SJSA1 (cell line): ENCODE measurements at places on chromosomes 6 and 20. TPM values are rescaled to one million over a fixed set of nuclear protein-coding genes. Genes with fewer than 3 reads are reported as not detected.

GRCh38 chr6:17169291-17169690, 67.4 kb downstream of the STMND1 start:
- H3K4me1 ChIP-seq = no peaks in the 10 kb centered on the region
- no peak overlapping the region for H3K4me3 ChIP-seq
- DNase-seq = no peak
- no peaks in the 10 kb centered on the region for H3K36me3 ChIP-seq
- H3K27me3 ChIP-seq = no peaks in the 10 kb centered on the region; the same call in 1 of the 2 replicates
- no peak overlapping the region for H3K27ac ChIP-seq

DNA sequence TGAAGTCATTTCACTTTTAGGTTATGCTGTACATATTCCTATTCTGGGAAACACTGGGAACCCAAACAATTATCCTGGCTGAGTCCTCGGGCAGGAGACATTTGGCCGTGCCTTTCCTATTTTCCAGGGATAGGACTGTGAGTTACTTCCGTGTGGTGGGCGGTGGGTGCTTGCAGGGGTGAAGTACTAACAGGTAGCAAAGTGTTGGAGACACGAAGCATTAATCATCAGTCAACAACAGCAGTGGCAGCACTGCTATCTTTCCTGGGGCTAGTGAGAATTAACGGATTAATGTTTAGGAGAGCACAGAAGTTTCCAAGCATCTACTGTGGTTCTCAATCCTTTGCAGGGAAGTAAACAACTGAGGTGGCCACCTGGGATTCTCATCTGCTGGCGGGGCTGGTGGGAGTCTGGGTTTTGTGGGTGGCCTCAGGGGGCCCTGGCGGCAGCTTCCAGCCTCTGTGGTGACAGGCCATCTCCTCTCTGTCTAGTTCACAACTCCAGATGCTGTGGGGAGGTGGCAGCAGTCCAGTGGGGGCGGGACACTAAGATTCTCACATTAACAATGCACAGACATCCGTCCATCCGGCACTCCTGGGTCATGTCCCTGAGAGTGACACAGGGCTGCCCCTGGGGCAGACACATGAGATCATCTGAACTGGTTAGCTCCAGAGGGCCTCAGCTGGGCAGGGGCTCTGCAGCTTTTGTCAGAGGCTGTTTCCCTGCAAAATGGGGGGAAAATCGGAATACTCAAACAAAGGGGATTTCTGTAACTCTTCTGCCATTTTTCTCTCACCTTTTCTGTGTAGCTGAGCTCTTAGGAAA, 90.9 kb downstream of the GJA10 start:
- H3K4me3 ChIP-seq = no peak overlapping the region
- peaks cover 61% of the 10 kb centered on the region for H3K4me1 ChIP-seq
- peak; percentile 97 for DNase-seq
- no peaks in the 10 kb centered on the region for H3K27me3 ChIP-seq

DNA sequence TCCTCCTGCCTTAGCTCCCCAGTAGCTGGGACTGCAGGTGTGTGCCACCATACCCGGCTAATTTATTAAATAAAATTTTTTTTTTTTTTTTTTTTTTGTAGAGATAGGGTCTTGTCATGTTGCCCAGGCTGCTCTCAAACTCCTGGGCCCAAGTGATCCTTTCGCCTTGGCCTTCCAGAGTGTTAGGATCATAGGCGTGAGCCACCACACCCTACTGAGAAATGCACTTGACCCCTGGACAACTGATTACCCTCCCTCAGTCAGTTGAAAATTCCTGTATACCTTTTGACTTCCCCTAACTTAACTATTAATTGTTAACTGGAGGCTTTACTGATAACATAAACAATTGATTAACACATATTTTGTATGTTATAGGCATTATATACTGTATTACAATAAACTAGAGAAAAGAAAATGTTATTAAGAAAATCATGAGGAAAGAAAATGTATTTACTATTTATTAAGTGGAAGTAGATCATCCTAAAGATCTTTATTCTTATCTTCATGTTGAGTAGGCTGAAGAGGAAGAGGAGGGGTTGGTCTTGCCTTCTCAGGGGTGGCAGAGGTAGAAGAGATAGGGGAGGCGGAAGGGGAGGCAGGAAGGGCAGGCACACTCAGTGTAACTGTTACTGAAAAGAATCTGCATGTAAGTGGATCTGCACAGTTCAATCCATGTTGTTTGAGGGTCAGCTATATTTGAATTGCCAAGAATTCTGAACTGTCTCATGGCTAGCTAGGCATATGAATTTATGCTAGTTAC, 104.3 kb downstream of the FARS2 start:
- peaks cover 7% of the 10 kb centered on the region for H3K4me1 ChIP-seq
- H3K36me3 ChIP-seq = no peaks in the 10 kb centered on the region; the same call in 1 of the 2 replicates
- H3K27me3 ChIP-seq = no peaks in the 10 kb centered on the region
- no peak for DNase-seq
- no peak overlapping the region for H3K4me3 ChIP-seq

GRCh38 chr20:2690718-2691117, 1.9 kb upstream of the EBF4 start:
- peaks cover 11% of the 10 kb centered on the region for H3K4me1 ChIP-seq
- H3K36me3 ChIP-seq = no peaks in the 10 kb centered on the region
- DNase-seq = no peak
- H3K4me3 ChIP-seq = no peak overlapping the region
- peaks cover 31% of the 10 kb centered on the region for H3K27me3 ChIP-seq
- no peak overlapping the region for H3K27ac ChIP-seq

GRCh38 chr20:16711661-16712258, 18.1 kb upstream of the SNRPB2 start:
- H3K36me3 ChIP-seq = no peaks in the 10 kb centered on the region
- no peak overlapping the region for H3K4me3 ChIP-seq
- H3K27me3 ChIP-seq = no peaks in the 10 kb centered on the region
- no peaks in the 10 kb centered on the region for H3K4me1 ChIP-seq

DNA sequence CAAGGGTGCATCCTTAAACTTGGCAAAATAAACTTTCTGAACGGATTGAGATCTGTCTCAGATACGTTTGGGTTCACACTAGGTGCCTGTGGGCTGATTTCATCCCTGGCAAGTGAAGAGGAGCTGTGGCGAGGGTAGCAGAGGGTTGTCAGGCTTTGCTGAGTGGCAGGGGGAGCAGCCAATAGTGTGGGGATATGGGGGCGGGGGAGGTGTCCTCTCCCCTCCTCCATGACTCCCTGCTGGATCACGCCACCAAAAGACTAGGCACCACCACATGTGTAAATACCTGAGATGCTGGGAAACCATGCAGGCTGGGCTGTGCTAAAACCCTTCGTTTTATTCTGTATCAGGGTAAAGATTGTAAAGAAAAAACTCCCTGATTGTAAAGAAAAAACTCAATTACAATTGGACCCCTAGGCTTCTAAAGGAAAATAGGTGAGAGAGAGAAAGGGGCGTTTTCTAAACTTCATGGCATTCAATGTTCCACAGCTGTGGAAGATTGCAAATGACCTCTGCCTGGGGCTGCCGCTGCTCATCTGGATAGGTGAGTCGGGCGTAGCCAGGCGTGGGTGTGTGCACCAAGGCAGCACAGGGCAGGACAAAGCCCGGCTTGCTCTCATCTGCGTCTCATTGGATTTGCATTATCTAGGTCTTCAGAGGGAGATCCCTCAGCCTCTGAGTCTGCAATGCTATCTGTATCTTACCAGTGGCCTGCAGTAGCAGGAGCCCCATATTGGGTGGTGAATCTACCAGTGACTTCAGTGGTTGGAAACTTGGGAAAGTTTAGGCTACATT, 26.9 kb upstream of the ADTRP start:
- H3K27me3 ChIP-seq = no peaks in the 10 kb centered on the region
- H3K27ac ChIP-seq = no peak overlapping the region
- no peaks in the 10 kb centered on the region for H3K36me3 ChIP-seq

DNA sequence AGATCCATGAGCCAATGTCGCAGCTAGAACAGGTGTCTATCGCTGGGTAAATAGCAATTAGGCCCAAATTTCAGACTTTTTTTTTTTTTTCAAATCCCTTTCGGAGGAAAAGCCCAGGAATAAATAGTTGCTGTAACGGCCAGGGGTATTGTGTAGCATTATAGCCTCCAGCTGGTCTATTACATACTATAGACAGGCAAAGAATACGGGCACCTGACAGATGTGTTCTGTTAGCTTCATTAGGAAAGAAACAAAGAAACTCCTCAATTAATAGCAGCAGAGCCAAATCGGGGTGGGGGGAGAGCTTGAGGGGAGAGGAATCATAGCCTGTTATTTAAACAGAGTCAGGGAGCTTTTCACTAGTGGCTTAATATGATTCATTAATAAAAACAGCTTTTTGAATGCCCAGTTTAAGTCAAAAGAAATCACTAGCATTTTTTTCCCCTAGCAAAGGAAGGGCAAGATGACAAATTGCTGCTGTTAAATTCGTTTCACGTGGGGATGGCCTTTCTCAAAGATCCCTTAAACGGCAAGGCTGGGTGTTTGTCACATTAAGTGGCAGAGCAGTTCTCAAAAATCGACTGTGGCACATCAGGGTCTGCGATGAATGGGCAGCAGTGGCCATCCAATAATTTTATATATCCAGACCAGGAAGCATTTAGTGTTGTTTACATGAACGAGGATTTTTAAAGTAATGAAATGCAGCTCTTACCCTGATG, 139.4 kb downstream of the ID4 start:
- DNase-seq = no peak
- no peak overlapping the region for H3K4me3 ChIP-seq
- H3K4me1 ChIP-seq = no peaks in the 10 kb centered on the region
- no peaks in the 10 kb centered on the region for H3K36me3 ChIP-seq
- H3K27me3 ChIP-seq = peaks cover 2% of the 10 kb centered on the region; the same call in 1 of the 2 replicates
- H3K27ac ChIP-seq = no peak overlapping the region

GRCh38 chr20:53623454-53624211, 30.0 kb upstream of the ZNF217 start:
- DNase-seq = peak; percentile 74
- no peaks in the 10 kb centered on the region for H3K36me3 ChIP-seq
- H3K4me3 ChIP-seq = peak overlapping the region; percentile 26
- no peaks in the 10 kb centered on the region for H3K27me3 ChIP-seq

- H3K4me3 ChIP-seq = no peak overlapping the region
- no peak for DNase-seq
- H3K36me3 ChIP-seq = no peaks in the 10 kb centered on the region
- H3K4me1 ChIP-seq = peaks cover 17% of the 10 kb centered on the region; the same call in 1 of the 2 replicates
- no peak overlapping the region for H3K27ac ChIP-seq
These were observed 117.0 kb downstream of the ANKRD60 start for GRCh38 chr20:58111310-58112016.

GRCh38 chr6:139346392-139346791, 28.1 kb downstream of the CITED2 start:
- no peaks in the 10 kb centered on the region for H3K27me3 ChIP-seq
- no peak for DNase-seq
- H3K27ac ChIP-seq = no peak overlapping the region
- no peaks in the 10 kb centered on the region for H3K36me3 ChIP-seq
- H3K4me1 ChIP-seq = no peaks in the 10 kb centered on the region

GRCh38 chr6:36301085-36301658, 31.3 kb downstream of the PNPLA1 start:
- H3K36me3 ChIP-seq = no peaks in the 10 kb centered on the region
- 0 out of 2 replicates have a peak, but pooled peaks cover 7% of the 10 kb centered on the region for H3K27me3 ChIP-seq
- no peak for DNase-seq

DNA sequence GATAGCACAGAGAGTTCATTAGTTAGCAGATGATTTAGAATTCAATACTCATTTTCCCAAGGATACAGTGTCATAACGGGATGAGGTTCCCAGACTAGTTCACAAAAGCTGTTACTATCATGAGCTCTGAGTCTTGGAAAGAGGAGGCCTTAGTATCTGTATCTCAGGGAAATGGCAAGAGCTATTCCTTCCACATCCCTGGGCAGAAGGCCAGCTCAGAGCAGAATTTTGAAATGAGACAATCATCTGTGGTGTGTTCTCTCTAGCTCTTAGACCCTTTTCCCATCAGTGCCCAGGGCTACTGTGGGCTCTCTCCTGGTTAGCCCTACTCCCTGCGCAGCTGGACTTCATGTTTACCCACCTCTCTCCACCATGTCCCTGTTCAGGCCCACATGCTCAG, 64.5 kb downstream of the JAG1 start:
- H3K4me3 ChIP-seq = no peak overlapping the region
- no peak for DNase-seq
- peaks cover 26% of the 10 kb centered on the region for H3K4me1 ChIP-seq
- H3K27ac ChIP-seq = no peak overlapping the region
- H3K27me3 ChIP-seq = no peaks in the 10 kb centered on the region

DNA sequence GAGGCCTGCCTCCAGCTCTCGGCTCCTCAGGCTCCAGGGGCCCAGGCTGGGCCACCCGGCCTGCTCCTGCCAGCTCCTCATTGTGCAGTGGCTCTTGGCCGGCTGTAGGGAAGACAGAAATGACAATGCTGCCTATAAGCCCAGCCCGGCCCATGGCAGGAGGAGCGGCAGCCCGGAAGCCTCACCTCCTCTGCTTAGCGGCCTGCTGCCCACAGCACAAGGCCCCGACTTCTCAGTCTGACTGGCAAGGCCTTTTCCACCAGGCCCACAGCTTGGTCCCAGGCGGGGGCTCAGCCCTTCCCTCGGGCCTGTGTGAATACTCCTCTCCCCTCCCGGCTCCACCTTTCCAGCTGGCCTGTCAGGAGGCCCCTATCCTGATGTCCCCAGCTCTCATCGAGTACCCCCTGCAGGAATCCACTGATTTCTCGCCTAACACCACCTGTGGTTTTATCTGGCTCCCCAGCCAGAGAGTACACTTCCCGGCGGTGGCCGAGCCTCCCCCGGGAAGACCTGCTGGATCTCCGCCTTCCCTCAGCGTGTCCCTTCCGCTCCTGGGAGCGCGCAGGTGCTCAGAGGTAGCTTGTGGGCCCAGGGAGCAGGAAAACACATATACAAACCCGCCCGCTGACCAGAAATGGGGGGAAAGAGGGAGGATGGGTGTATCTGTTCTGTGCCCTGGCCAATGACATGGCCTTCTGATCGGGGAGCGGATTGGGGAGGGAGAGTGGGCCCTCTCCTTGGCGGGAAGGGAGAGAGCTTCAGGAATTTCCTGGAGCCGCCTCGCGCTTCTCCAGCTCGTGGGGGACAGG, 963 bp downstream of the DDRGK1 start:
- H3K36me3 ChIP-seq = peaks cover 36% of the 10 kb centered on the region
- no peak overlapping the region for H3K27ac ChIP-seq
- H3K4me3 ChIP-seq = peak overlapping the region; percentile 67
- peak; percentile 19 for DNase-seq

DNA sequence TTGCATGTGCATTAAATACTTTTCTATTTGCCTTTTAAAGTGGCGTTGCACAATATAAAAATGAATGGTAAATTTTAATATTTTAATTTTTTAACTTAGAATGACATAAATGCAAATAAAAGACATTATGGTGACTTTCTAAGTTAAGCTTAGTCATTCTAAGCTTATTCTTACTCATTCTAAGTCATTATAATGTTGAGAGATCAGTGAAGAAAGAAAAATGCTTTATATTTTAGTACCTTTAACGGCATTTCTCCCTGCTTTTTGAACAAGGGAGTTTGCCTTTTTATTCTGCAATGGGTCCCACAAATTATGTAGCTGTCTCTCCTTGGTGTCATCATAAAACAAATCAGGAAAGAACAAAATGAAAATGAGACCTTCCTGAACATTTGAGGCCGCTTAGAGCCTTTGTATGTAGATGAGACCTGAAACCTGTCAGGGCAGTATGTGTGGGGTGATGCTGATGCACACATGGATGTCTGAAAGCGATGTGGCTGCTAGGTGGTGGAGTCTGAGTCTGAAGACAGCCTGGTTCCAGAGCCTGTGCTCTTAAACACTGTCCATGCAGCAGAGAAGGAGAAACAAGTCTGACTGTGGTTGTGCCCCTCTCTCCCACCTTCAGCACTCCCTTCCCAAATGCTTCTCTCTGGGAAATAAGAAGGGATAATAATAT, 158.0 kb downstream of the PHF3 start:
- H3K36me3 ChIP-seq = no peaks in the 10 kb centered on the region
- H3K27me3 ChIP-seq = peaks cover 5% of the 10 kb centered on the region; the same call in 1 of the 2 replicates
- H3K27ac ChIP-seq = no peak overlapping the region
- H3K4me3 ChIP-seq = no peak overlapping the region
- DNase-seq = no peak

Gene GRM4
- total RNA-seq = not detected in 2 replicates

Gene HSPA1B
- total RNA-seq = 218 and 257 TPM in 2 replicates

Gene FOXF2
- total RNA-seq = 48.2 and 51.6 TPM in 2 replicates

Gene CDSN
- not detected in 2 replicates for total RNA-seq
